NCI-H526 (cell line): ENCODE measurements at places on chromosomes 3 and 15.

- peak; percentile 43 for DNase-seq
Observed at GRCh38 chr3:7205962-7206361, 345.0 kb downstream of the GRM7 start.

DNA sequence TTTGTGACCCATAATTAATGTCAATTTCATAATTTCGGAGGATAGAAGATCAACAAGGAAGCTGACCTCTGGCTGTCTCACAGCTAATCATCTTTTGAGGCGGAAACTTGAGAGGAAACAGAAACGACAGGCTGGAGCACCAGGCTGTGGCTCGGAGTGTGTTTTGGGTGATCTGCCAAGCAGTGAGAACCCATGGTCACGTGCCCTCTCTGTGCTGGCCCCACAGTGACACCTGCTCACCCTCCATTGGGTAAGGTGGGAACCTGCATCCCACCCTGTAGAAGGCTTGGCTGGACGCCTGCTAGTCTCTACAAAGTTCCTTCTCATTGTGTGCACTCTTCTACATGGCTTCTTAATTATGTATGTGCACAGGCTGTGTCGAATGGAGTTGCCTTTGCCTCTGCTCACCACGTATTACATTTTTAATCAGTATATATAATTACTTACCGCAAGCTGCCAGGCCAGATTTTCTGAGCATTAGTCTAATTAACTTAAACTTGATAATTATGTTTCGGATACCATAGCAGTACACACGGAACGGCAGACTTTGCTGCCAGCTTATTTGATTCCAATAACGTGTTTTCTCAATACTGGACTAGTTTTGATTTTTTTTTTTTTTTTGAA lies 719.4 kb upstream of the CFAP20DC start:
- no peak for DNase-seq

DNA sequence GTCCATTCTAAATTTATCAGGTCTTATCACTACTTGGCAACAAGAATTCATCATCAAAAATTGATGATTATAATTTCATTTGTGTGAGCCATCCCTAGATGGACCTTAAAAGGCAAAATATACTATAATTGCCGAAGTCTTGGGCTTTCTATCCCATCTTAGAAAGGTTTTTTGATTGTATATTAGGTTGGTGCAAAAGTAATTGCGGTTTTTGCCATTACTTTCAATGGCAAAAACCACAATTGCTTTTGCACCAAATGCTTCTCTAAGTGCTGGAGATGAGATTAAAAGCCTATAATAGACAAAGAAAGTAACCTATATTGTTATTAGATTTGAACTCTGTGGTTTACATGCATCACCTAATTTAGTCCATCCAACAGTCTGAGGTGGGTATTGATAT lies 612.9 kb downstream of the ZNF385D start:
- DNase-seq: no peak

GRCh38 chr3:50600141-50600753 lies 11.3 kb downstream of the CISH start:
- no peak for DNase-seq

DNA sequence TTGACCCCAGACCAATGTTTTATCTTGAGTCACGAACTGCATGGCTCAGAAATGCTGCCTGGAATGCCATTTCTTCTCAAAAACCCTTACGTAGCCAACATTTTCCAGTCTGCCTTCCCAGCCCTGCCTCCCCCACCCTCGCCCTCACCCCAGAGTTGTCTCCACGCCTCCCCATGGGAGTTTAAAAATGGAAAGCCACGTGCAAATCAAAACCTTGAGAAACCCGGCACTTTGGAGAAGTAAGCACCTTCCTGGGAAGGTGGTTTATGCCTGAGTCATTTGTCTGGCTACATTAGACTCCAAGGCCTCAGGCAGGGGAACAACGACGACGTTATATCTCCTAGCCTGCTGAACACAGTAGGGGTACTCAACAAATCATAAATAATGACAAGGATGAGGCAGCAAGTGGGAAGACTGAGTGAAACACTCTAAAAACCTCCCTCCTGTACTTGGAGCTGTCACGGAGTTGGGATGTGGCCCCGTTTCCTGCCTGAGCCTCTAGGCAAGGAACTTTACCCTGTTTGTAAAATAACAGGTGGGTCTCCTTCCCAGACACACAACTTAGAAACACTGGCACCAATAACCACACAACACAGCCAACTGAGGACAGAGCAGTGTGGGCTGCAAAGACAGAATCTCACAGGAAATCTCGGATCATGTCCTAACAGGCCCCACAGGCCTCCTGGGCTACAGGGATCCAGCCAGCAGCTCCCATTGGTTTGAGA lies 179.1 kb downstream of the NTRK3 start:
- no peak for DNase-seq

GRCh38 chr15:94412979-94413746 lies 181.8 kb downstream of the MCTP2 start:
- DNase-seq: peak; percentile 27

DNA sequence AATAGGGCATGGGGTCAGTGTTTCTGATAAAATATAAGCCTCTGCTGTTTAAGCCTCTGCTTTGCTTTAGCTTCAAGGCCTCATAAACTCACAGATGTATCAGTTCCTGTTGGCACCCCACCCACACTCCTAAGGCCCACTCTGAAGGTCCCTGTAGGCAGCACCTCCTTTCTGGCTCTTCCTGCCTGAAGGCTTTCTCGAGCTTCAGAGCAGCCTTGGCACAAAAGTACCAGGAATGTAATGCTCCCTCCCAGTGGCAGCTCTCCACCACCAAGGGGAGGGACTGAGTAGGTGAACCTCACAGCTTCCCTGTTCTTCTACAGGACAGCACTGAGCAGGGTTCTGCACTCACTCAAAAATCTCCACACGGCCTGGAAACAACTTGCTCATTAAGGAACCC lies 102.2 kb downstream of the ABHD5 start:
- no peak for DNase-seq

DNA sequence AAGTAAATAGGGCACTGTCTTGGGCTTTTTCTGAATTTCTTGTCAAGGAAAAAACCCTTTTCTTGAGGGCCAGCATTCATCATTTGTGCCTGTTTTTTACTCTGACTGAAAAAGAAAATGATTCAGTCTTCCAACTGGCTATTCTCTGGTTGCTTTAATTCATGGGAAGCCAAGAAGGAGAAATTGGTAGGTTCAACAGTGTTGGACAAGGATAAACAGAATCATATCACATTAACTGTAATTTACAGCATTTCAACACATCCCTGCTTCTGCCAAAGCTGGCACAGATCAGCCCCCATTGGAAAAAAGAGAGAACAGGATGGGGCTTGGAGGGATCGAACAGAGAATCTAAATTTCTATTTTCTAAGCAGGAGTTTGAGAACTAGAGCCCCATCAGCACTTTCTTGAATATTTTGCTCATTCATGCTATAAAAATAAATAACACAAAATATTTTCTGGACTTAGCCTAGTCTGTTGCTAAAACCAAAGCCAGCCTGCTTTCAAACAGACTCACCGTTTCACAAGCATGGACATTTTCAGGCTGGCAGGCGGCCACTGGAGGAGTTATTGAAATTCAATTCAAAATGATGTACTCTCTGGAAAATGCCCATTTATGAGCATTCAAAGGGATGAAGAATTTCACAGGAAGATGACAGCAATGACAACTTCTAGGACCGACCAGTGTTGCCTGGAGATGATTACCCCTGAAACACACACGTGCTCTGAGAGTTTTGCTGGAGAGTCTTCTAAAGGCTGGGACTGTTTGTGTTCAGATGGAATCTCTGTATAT lies 181.2 kb downstream of the WNT5A start:
- DNase-seq: no peak

GRCh38 chr3:39725321-39725720 lies 84.1 kb upstream of the MYRIP start:
- DNase-seq: no peak

DNA sequence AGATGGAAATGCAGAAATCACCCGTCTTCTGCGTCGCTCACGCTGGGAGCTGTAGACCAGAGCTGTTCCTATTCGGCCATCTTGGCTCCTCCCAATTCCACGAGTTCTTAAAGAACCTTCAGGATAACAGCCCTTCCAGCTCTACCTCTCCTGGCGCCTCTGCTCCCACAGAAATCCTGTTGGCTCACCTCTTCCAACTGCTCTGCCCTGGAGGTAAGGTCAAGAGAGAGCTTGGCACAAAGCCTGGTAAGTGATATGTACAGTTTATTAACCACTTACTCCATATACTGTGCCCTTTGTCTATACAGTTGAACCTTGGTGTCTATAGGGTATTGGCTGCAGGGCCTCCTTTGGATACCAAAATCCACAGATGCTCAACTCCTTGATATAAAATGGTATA lies 17.8 kb upstream of the FGF12 start:
- DNase-seq: no peak

- no peak for DNase-seq
Observed at GRCh38 chr3:192947421-192947820, 29.8 kb upstream of the MB21D2 start.

GRCh38 chr3:186665625-186666188 lies at the start of gene HRG:
HRG (plus strand) TSS chr3:186666014; CDS start chr3:186666032, 18 bp downstream.
- no peak for DNase-seq

DNA sequence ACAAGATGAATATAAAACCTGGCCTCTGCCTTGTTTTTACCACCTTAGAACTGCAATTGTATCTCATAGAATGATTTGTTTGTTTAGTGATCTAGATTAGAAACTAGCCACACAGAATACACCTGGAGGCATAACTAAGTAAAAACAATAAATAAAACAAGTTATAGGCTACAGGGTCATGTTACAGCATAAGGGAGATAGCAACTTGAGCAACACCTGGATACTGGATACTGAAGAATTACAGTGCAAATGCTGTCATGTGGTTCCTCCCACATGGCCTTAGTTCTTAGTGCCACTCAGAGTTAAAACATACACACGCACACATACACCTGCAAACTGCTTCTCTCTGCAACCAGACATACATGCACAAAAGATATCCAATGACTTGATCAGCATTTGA lies 563.4 kb upstream of the DPPA4 start:
- peak; percentile 30 for DNase-seq

- DNase-seq: no peak
Observed at GRCh38 chr15:36808411-36809160, 229.2 kb downstream of the CDIN1 start.

GRCh38 chr3:177795216-177795615 lies 597.9 kb upstream of the TBL1XR1 start:
- no peak for DNase-seq

DNA sequence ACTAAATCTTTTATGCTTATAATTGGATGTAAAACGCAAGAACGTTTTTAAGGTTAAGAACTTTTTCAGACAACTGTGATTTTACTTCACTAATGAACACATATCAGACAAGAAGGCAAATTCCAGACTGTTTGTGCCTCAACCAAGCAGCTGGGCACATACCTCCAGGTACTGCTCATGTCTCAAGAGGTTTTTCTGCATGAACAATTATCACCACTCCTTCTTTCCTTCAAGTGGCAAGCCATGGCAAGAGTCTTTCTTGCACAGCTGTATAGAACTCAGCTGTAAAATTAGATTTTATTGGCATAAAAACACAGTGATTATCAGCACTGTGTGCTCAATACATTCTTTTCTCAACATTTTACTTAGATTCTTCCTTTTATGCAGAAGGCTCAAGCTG lies 64.3 kb downstream of the FNDC3B start:
- no peak for DNase-seq

- DNase-seq: no peak
Observed at GRCh38 chr15:85702321-85703101, 92.2 kb downstream of the KLHL25 start.

- no peak for DNase-seq
Observed at GRCh38 chr3:110479731-110480130, 591.9 kb upstream of the NECTIN3 start.

DNA sequence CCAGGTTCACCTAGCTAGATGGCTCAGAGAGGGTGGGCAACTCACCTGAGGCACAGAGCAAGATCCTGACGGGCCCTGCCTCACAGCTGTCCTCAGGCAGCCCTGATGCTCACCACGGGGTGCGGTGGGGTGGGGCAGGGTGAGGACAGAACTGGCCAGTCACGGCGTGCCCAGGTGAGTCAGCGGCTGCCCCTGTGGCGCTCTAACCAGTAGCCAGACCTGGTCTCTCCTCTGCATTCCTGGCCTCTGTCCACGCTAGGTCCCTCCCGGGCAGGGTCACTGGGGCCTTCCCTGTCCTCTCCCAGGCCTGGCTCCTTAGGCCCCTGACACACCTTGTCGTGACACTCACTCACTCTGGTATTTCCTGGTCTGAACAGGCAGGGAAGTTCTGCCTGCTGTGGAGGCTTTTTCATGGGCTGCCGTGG lies 901 bp downstream of the ALS2CL start:
- no peak for DNase-seq

- no peak for DNase-seq
Observed at GRCh38 chr15:67405208-67406191, 115.4 kb upstream of the C15orf61 start.

DNA sequence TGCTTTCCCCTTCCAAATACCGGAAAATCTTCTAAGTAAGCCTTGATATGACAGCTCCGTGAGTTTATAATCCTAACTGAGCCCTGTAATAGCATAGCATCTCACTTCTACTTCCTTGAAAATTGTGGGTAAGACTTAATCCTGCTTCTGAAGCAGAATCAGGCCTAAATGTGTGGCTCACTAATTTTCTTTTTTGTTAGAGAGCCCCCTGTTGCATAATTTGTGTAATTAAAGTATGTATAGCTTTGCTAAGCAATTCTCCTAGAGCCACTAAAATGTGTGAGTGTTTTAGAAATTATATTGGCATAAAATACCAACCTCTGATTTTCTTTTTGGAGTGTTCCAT lies 304.4 kb downstream of the FGF12 start:
- peak; percentile 5 for DNase-seq

DNA sequence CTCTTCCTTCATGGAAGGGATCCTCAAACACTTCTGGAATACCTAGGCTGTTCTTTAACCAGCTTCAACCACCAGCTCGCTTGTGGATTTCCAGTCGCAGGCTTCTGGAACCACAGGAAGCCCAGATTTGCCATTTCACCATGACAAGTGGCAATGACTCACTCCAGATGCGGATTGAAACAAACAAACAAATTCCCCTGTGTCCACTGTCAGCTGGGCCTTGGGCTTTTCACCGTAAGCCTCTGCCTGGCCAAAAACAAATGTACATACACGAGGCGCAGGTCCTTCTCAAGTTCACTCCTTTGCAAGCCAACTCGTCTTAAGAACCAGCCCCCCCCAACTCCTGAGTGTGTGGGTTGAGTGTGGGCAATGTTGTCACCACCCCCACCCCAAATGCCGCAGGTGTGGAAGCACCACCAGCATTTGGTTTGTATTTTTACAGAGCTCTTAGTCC lies 8.8 kb downstream of the BCL6 start:
- no peak for DNase-seq

DNA sequence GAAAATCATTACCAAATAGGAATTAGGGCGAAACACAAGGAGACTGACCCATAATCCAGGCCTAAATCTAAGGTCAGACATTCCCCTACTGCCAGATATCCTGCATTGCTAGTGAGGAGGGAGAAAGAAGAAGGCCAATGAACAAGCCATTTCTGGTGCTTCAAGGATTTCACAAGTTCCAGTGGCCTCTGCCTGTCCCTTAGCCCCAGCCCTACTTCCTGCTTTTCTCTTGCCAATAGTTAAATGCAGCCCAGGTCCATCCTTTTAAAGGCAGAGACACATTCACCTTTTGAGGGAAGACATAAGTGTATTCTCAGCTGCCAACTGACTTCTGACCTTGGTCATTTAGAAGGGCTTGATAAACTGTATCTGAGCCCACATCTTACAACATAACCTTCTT lies 135.8 kb downstream of the ZNF621 start:
- no peak for DNase-seq
